ENCODE measurements at places on chromosomes 16 and 17.

GRCh38 chr17:14693382-14693781 is 392.5 kb downstream of the HS3ST3B1 start:
- no peak for DNase-seq

DNA sequence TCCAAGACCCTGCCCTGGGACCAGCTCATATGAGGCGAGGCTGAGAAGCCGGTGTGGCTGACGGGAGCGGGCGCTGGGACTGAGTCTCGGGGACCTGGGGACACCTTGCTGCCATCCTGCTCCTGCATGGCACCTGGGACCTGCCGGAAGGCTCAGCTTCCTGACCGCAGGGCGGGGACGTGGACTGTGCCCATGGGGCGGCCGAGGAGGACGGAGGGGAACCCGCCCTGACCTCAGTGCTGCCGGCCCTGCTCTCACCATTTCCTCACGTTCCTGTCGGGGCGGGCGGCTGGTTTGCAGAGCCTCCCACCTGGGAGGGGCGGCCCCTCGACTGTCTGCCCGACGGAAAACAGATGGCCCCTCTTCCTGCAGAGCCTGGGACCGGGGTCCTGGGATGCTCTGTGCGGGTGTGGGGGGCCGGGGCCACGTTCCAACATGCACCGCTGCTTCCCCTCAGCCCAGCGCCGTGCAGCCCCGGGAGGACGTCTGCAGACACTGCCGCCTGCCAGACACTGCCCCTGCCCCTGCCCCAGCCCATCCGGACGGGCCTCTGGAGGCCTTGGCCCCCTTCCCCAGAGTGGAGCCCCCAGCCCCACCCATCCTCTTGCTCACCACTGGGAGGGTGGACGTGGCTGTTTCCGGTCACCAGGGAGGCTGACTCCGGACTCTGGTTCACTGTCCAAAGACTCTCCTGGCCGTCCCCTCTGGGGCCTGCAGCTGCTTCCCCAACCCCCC is 43.9 kb upstream of the SSTR5 start:
- no peak for DNase-seq

- no peak for DNase-seq
These were observed 167.1 kb upstream of the FOXF1 start for GRCh38 chr16:86343027-86343795.

DNA sequence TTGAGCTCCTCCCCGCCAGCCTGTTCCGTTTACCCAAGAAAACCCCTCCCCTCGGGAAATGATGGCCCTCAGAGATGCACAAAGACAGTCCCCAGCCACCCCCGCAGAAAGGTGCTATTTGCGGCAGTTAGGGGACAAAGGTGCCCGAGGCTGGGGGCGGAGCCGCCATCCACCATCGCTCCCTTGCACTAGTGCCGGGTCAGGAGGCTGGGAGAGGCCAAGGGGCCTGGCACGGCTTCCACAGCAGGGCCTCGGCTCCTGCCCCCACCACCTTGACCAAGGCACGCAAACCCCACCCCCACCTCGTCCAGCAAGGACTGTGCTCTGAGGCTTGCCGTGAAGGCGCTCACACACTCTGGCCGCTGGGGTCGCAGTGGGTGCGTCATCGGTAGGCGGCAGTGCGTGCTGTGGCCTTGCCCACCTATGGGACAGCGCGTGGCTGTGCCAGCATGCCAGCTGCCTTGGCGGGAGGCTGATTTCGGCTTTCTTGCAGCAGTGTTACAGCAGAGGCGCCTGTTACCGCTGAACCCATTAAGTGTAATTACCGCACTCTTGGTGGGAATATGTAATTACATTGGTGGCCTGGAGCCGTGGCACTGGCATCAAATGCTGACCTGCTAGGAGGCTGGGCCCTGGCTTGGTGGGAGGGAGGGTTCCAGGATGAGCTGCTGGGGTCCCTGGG is 31.8 kb downstream of the TPSG1 start:
- DNase-seq, result no peak

DNA sequence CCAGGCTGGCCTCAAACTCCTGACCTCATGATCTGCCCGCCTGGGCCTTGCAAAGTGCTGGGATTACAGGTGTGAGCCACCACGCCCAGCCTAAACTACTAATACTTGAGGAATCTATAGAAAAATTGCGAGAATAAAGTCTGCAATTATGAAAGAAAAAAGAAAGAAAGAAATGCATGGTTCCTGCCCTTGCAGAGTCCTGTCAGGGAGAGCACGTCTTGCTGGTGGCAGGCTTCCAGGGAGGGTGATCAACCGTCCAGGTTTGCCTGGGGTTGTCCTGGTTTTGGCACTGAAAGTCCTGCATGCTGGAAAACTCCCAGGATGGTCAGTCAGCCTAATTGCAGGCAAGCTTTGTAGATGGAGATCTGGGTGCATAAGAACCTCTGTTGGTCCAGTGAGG is 21.5 kb upstream of the KIFC3 start:
- DNase-seq, result no peak

GRCh38 chr17:76337413-76337777 is 16.3 kb downstream of the PRPSAP1 start:
- no peak for DNase-seq

DNA sequence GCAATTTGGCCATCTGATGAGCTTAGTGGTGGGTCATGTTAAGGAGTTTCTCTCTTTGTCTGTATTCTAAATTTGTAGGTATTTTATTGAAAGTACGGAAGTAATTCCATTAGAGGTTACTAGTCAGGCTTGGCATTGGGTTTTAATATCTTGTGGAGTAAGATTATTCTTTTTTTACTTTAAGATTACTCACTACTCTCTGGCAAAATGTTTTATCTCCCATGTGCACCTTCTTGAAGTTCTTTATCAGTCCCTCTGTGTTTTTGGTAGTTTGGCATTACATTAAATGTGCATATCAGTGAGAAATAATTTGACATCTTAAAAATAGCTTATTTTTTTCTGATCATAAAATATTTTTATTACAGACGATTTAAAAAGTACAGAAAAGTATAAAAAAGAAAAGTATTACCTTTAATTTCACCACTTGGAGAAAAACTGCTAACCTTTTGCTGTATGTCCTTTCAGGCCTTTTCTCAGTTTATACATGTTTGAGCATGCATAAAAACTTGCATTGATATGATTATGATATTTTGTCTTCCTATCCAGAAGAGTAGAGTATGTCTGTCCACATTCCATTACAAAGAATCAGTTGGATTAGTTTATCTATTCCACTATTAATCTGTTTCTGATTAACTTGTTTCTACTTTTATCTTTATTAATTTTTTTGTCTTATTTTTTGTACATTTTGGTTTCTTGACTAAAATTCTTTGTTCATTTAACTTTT is 198.3 kb downstream of the SPECC1 start:
- no peak for DNase-seq

GRCh38 chr16:21283521-21284289 is 5.6 kb upstream of the CRYM start:
- DNase-seq, result no peak

GRCh38 chr16:1116693-1117077 is 20.6 kb upstream of the C1QTNF8 start:
- DNase-seq, result no peak

- no peak for DNase-seq
These were observed 4.9 kb downstream of the KRT27 start for GRCh38 chr17:40777459-40777858.

GRCh38 chr16:14560523-14560922 is 69.5 kb downstream of the PARN start:
- DNase-seq, result no peak

DNA sequence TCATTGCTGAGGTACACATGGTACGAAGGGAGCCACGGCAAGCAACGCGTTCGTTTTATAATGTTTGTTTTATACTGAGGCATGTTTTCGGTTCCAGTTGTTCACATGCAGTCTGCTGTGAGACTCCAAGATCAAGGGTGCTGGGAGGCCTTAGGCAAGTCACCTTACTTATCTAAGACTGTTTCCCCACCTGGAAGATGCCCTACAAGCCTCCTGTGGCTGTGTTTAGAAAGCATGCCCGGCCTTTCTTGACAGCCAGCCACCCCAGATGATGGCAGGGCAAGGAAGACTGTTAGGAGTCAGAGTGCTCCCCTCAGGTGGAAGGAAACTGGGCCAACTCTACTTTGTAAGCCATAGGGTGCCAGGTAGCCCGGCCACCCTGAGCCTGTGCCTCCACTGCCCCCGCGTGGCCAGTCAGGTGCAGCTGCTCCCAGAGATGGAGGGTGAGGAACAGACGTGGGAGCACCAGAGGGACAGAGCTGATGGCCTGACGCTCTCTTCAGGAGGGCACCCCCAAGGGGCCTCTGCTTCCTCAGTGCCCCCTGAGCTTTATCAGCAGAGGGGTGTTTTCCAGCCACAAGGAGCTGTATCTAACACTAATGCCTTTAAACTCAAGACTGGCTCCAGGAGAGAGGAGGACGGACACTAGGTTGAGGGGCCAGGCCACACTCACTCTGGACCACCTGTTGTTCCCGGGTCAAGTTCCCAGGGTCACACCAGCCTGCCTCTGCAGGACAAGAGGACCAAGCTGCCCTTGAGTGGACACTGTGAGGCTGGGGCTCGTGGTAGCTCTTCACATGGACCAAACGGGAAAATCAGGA is 5.4 kb downstream of the NAT9 start:
- DNase-seq, result peak; percentile 69

Data from stimulated activated CD4-positive, alpha-beta T cell treated with anti-CD3 and anti-CD28 coated beads, Interleukin-2, amount 100 ng/mL, for 4 hours (primary cell).